Caki2 (cell line): ENCODE measurements at places on chromosomes 1 and 21.

DNA sequence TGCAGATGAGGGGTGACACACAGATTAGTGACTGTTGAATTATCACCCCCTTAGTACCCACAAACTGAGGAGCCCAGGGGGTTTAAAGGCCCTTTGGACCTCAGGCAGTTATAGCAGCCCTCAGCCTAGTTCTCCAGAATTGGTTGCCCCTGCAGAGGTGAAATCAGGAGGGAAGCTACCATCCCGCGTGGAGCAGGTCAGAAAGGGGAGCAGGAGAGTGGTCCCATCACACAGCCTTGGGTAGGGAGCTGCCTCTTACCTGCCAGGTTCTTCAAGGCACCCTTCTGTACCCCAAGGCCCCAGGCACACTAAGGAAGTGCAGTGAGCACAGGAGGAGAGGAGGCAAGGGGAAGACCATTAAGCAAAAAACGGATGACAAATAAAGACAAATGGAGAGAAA lies 121.2 kb upstream of the TNR start:
- DNase-seq = no peak

DNA sequence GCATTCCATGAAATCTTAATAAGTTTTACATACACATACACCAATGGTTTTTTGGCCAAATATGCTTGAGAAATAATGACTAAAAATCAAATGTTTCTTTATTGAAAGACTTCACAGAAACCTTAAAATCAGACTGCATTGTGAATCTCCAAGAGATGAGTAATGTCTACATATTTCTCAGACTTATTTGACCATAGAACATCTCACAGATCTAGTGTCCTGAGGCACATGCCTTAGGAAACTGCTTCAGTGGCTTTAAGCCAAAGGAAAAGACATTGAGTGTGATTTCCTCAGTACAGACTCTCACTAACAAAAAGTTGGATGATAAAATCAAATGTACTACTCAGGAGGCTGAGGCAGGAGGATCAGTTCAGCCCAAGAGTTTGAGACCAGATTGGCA lies 6.2 kb upstream of the C1orf105 start:
- DNase-seq = no peak

DNA sequence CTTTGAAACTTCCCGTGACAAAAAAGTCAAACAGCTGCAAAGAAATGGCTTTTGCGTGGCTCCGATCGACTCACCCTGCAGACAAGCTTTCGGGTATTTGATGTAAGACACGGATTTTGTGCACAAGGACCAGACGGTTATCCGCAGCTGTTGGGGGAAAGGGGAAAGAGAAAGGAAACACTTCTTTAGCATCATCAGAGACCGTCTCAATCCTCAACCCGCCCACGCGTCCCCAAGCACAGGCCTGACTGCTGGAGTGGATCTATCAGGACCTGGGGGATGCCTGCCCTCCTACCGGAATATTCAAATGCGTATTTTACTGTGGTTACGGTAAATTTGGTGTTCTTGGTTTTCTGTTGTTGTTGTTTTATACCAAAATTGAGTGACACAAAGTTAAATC lies 11.2 kb downstream of the WRAP73 start:
- no peak for DNase-seq

DNA sequence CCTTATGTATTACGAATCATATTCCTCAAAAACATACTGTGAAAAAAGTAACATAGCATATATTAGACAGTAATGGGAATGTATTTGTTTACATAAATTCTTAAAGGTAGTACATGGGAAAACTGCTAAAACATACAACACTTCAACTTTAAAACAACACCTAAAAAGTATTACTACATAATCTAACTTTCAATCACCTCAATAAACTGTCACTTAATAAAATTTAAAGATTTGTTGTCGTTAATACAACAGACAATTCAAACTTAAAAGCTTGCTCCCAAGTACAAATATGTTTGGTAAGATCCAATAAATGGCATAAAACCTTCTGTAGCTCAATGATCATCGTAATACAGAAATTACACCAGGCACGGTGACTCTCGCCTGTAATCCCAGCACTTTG lies 3.7 kb downstream of the ARID4B start:
- no peak for DNase-seq

GRCh38 chr1:228851618-228852017 lies 116.3 kb downstream of the RHOU start:
- DNase-seq = no peak

GRCh38 chr1:180031664-180032063 lies 77.1 kb downstream of the CEP350 start:
- no peak for DNase-seq

- DNase-seq = no peak
Observed at GRCh38 chr1:60762911-60763310, 319.4 kb upstream of the NFIA start.

DNA sequence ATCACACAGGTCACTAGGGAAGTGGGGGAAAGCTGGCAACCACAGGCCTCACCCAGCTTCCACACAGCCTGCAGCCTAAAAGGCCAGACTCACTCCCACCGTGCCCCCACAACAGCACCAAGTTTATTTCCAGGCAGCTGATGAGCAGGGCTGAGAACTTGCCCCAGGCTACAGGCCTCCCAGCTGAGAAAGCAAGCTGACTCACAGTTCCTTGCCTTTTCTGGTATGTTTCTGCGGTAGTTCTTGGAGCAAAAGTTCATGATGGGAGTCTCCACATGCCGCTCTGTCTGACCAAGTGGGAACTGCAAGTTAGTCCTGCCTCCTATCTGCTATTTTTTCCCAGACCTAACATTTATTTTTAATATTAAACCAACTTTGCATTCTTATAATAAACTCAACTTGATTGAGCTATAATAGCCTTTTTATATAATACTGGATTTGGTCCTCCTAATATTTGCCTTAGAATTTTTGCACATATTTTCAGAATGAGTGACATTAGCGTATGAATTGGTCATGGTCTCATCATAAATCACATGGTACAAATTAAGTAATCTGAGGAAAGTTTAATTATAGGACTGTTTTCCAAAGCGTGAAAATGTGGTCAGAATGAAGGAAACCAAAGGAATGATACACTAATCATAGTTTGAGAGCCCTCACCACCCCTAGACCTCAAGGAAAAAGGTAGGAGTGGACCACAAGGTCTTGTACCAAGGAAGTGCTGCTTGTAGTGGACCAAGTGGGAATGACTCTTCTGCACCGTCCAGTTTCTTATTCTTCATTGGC lies 30.7 kb downstream of the RPAP2 start:
- no peak for DNase-seq

- no peak for DNase-seq
Observed at GRCh38 chr1:168801032-168801745, 72.2 kb upstream of the DPT start.

- no peak for DNase-seq
Observed at GRCh38 chr1:30890502-30891226, 17.9 kb downstream of the SDC3 start.

DNA sequence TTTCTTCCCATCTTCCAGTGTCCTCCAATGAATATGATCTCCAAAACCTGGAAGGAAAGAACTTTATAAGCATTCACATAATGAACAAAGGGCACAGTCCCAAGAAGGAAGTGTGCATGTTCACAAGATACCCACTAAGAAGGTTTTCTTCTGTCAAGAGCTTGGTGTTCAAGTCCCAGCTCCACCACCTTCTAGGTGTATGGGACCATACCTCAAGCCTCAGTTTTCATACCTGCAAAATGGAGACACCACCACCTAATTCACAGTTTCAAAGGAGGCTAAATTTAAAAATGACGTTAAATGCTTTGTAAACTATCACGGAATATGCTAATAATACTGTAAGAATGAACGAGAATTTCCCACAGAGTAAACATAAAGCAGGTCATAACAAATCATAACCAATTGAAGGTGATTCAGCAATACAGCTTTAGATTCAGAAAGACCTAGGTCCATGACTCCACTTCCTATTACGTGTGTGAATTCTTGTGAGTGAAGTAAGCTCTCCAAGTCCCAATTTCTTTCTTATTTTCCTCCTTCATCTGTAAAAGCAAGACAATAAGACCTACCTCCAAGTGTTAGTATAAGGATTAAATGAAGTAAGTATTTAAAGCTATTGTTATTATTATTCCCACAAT lies 8.1 kb upstream of the KTI12 start:
- no peak for DNase-seq

GRCh38 chr1:228210076-228210651 lies 2.3 kb downstream of the OBSCN start:
- peak; percentile 37 for DNase-seq

DNA sequence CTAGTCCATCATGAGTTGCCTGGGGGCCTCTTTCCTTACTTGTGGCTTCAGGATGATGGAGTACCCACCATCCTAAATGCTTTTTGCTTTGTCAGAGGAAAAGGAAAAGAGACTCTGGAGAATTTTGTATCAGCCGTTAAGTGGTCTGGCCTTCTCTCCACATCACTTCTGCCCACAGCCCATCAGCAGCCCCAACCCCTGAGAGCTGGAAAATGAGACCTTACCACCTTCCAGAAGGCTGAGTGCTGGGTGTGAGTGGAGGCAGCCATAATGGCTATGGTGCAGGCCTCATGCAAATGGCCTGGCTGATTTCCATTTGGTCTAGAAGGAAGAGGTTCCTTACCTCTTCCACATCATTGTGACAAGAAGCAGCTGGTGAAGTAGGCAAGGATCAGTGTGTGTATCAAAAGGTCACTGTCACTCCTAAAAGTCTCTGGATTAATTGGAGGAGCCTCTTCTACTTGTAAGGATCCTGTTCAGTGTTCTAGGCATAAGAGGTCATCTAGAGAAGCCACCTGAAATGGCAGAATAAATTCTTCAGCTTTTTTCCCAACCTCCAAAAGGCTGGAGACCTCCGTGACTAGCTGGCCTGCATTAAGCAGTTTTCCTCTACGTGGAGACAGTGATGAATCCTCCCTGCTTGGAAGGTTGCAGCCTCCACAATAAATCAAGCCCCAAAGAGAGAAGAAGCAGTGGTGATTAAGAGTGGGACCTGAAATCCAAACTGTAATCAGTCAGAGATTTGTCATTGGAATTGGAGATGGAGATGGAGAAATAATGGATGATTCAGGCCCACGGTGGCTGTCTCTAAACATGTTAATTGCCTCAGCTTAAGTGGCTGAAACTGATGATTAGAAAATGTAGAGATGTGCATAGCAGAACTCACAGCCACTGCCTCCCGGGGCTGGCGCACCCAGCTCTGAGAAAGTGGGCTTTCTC lies 111.5 kb downstream of the CNIH3 start:
- no peak for DNase-seq

DNA sequence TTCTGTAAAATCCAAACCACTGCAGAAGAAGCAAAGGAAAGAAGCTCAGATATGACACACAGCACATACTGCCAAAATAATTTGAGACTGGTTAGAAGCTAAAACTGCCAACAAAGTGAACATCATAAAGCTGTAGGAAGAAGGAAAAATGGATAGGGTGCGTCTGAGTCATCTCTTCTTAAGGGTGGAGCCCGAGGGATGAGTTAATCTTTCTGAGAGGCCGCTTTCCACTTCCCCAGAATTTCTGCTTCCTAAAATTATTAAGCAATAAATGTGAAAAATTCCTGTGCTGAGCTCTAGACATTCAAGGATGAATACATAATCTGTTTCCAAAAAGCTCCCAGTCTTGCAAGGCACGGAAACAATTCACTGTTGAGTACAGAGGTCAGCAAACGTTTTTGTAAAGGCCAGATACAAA lies 20.1 kb downstream of the PPT1 start:
- no peak for DNase-seq

DNA sequence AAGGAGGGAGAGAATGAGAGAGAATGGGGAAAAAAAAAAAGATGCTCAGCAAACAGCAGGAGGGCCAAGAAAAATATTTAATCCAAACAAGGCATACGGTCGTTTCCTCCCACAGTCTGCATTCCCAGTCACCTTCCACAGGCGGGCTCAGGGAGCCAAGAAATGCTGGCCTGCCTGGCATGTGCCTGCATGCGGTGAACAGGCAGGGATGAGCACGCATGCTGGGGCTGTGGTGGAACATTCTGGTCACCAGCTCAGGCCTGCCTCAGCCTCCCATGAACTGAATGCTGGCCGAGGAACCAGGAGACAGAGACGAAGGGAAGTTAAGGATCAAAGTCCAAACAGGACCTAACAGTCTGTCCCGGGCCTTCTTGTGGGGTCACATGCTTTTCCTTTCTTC lies 335.3 kb downstream of the ASTN1 start:
- DNase-seq = no peak

- peak; percentile 78 for DNase-seq
Observed at GRCh38 chr1:210239349-210240111, 6.9 kb downstream of the SERTAD4 start.

- no peak for DNase-seq
Observed at GRCh38 chr21:46003575-46004007, 22.0 kb downstream of the COL6A1 start.

DNA sequence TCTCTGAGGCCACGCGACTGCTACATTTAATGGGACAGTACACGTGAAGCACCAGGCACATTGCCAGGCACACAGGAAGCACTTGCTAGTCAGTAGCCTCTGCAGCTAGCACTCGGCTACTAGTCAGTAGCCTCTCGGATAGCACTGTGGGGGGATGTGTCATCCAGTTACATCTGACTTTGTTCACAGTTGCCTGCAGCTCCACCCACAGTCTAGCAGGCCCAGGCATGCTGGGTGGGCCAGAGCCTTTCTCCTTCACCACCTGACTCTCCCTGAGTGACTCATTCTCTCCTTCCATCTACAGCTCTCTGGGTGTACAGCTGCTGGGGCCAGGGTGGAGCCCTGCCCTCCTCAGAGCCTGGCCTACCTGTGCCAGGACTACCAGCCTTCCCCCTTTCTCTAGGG lies 51.5 kb downstream of the PTPRF start:
- peak; percentile 94 for DNase-seq

- peak; percentile 13 for DNase-seq
Observed at GRCh38 chr1:221165839-221166500, 286.7 kb downstream of the HLX start.

DNA sequence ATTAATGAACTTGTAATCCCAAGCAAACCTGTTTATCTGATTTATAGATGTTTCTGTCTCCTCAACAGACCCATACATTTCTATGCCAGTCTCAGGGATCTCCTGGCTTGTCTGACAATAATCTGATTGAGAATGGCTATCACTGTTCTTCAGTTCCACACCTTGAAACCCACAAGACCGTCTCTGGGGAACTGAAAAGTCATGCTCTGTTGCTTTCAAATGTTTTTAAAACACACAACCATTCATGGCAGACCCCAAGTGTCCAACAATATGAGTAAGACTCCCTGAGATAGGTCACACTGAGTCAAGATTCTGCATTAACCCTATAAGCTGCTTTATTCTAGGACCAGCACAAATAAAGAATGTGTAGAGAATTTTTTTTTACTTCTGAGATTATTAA lies 611.2 kb upstream of the PLXNA2 start:
- DNase-seq = no peak

- no peak for DNase-seq
Observed at GRCh38 chr1:7339953-7340352, 431.1 kb upstream of the VAMP3 start.

- DNase-seq = no peak
Observed at GRCh38 chr1:29278124-29278523, 41.8 kb downstream of the PTPRU start.
